Activated CD8-positive, alpha-beta memory T cell treated with anti-CD3 and anti-CD28 coated beads for 4 hours (primary cell): ENCODE measurements at places on chromosomes 2 and 18.
A peak's percentile ranks its signal among the peaks of the same experiment; 100 is the strongest.

GRCh38 chr2:157492189-157492773 is 48.4 kb upstream of the CYTIP start:
- peak; percentile 49 for DNase-seq

DNA sequence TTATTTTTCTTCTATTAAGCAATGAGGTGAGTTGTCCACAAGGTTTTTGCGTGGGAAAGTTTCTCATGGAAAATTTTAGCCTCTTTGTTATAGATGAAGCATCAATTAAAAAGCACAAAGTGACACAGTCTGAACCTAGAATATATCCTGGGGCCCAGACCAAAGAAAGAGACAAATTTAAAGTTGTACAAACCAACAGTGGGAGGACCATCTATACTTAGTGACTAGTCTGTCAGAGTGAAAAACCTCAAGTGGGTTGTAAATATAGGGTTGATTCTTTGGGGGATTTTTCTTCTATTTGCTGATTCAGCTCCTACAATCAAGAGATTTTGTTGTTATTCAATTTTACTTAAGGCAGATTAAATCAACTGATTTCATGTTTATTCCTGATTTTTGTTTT is 256.2 kb downstream of the SATB2 start:
- no peak for DNase-seq

- DNase-seq = no peak
Observed at GRCh38 chr2:101442042-101442666, 32.8 kb downstream of the RFX8 start.

DNA sequence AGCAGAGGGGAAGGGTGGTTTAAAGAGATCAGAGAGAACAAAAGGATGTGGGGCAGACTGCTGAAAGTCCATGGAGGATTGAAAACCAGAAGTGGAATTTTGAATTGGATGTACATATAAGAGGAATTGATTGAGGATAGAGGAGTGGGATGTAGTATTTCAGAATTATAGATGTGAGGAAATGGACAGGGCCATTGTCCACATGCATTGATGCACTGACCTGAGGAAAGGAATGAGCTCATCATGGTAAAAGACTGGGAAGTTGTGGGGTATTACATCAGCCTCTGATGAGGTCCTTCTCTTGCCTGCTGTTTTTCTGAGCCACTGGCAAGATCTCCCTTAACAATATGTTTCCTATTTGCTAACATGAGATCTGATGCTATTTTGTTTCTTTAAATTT is 365.7 kb upstream of the FANCL start:
- DNase-seq = no peak

DNA sequence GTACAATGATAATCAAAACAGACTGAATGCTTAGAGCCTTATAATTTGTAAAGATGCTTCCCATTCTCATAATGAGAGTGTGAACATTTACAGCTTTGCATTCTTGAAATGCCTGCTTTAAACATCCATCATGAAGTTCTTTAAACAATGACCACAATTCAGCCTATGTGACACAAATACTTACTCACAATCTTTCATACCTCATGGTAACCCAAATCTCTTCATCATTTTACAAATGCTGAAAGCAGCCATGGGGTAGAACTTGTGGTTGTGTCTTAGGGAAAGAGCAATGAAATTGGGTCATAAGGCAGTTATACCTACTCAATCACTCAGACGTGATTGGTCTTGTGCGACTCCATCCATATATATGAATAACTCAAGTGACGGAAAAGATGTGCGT is 140.7 kb downstream of the RND3 start:
- no peak for DNase-seq

DNA sequence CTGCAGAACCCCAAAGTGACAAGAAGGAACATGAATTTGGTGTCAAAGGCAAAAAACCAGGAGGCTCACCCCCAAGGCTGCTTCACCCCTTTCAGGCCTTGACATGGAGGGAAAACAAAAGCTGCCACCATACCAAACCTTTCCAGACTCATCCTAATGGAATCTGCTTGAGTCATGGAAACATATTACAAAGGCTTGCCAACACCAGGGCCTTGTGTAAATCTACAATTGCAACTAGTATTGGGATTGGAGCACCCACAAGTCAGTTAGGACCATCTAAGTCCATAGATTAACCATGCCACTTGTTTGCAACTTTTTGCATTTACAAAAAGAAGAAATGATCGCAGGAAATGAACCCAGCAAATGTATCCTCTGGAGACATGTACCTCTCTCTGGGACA is 297.6 kb downstream of the CDCA7 start:
- no peak for DNase-seq

GRCh38 chr2:202327858-202328257 is 48.3 kb upstream of the BMPR2 start:
- no peak for DNase-seq

GRCh38 chr2:74374509-74375205 is 5.5 kb downstream of the DCTN1 start:
- no peak for DNase-seq

DNA sequence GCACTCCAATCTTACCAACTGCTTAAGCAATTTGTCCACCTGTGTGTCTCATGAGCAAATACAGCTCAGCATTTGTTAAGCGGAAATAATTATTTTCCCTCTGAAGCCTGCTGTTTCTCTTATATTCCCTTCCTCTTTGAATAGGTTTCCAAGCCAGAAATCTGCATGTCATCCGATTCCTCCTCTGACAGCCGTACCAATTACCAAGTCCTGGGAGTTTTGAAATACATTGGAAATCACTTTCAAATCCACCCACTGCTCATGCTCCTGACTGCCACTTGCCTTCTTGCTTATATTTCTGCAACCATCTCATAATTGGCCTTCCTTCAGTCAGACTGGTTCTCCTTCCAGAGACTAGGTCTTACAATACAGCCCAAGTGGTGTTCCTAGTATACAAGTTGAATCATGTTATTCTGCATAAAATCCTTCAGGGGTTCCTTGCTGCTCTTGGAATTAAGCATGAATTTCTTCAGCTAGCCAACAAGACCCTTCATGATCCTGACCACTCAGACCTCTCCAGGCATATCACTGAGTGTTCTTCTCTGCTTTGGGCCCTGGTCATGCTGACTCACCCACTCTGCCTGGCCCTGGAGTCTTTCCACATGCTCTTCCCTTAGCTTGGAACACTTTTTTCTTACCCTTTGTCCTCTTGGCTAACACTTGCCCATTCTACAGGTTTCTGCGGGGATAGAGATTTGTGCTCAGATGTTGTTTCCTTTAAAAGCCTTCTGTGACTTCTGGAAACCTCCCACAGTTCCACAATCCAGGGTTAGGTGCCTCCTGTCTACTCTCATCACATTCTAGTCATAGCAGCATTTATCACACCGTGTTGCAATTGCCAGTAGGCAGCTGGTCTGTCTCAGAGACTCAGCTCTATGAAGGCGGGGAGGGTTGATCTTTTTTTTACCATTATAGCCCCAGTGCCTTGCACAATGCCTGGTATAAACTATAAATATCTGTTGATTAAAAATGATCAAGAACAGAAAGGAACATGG is 157.6 kb downstream of the ARL6IP6 start:
- DNase-seq = no peak

- DNase-seq = no peak
Observed at GRCh38 chr2:60383401-60384143, 169.9 kb downstream of the BCL11A start.
